ENCODE measurements at places on chromosomes 12 and 14.

DNA sequence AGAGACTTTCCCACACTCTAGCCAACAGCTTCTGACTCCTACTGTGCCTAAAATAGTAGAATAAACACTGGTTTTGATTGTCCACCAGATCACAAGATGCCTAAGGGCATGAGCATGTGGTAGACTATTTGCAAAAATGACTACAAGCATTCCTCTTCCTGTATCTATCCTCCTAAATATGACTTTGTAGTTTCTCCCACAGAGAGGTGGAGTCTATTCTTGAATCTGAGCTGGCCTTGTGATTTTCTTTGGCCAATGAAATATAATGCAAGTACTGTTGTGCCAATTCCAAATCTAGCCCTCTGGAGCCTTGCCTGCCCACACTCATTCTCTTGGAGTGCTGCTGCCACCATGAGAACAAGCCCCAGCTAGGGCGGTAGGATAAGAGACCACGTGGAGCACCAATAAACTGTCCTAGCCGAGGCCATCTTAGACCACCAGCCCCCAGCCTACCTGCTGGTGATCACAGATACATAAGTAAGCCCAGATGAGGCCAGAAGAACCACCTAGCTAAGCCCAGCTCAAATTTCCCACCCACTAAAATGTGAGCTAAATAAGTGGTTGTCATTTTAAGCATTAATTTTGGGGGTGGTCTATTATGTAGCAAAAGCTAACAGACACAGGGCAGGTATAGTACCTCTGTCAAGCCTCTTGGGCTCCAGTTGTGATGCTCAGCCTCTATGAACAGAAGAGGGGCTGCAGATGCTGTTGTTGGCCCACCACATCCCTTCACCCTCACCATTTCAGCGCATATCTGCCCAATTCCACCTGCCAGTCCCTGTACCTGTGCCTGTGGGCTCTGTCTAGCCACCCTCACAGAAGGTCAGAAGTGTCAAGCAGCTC lies 17.9 kb downstream of the ZFP36L1 start:
- DNase-seq, result peak; percentile 86

- no peak for DNase-seq
Measured at GRCh38 chr12:30952015-30952414, 25.5 kb downstream of the TSPAN11 start.

GRCh38 chr14:100282083-100282350 lies 24.2 kb downstream of the SLC25A29 start:
- no peak for DNase-seq

DNA sequence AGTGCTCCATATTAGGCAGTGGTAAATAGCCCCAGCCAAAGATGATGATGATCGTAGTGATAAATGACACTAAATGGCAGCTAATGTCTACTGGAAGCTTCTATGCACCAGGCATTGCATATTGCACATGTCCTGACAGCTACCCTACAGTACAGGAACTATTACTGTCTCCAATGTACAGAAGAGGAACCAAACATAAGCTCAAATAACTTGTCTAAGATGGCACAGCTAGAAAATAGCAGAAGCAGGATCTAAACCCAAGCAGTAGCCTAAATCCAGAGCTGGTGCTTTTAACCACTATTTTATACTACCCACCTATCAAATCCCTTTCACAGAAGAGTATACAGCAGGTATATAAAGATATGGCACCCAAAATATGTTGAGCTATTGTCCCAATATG lies 28.9 kb downstream of the ESR2 start:
- DNase-seq, result no peak

GRCh38 chr14:31320216-31320615 lies 100.1 kb downstream of the HEATR5A start:
- no peak for DNase-seq

- peak; percentile 27 for DNase-seq
Measured at GRCh38 chr12:41663598-41664265, 475.6 kb downstream of the PDZRN4 start.

DNA sequence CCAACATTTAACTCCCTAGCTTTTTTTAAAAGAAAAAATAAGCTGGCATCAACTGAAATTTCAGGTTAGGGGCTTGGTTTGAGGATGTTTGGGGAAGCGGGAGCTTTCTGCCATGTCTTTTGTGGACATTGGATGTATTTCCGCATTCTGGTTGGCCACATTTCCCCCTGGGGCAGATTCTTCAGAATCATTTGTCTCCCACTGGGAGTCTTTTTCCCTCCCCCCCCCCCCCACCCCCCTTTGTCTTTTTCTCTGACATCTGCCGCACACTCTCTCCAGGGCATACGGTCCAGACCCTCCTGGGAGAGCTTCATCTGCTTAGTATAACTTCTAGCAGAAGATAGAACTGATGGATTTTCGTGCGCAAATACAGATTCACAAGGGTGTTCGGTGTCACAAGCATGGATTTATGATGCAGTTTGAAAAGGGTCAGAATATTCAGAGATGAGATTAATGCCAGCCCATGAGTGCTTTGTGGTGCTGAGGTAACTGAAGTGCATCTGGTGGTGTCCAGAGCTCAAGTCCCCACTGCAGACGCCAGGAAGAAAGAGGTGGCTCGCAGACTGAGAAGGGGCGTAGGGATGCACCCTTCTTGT lies 40.2 kb downstream of the ETV6 start:
- DNase-seq, result no peak

GRCh38 chr12:65968359-65968758 lies 144.1 kb downstream of the HMGA2 start:
- no peak for DNase-seq

DNA sequence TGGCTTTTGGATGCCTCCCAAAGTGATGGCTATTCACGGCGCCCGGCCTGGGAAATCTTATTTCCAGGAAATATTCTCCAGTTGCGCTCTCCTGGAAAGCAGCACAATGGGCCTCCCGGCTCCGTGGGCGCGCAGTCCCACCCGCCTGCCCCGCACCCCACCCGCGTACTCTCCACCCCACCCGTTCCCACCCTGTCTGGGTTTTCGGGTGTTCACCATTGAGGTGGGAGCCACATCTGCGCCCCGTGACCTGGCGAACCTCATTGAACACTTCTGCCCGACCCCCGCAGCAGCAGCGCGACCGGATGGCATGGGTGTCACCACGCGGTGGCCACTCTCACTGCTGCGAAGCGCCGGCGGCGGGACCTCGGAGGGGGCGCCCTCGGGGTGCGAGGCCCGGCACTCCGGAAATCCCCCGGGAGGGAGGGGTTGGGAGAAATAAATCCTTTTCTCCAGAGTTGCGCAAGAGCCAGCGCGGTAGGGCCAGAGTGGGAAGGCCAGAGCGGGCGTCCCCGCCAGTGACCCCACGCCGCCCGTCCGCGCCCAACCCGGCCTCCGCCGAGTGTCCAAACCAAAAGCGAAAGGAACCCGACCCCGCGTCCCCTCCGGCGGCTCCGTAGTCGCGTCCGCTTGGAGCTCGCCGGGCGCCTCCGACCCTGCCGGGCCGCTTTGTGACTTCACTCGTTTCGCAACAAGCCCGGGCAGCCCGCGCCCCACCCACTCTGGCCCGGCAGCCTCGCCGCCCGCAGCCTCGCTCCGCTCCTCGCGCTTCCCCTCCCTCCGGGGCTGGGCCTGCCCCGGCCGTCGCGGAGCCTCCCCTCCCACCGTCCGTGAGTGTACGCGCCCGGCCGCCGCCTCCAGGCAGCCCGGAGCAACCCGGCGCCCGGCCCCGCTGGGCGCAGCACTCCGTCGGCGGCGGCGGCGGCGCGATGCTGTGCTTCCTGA lies at the start of gene DRAM1:
Gene DRAM1, plus strand, starts transcription at position 720 of the 945 bp plus-strand sequence. Its CDS starts 210 bp downstream, at position 930.
- peak; percentile 93 for DNase-seq

DNA sequence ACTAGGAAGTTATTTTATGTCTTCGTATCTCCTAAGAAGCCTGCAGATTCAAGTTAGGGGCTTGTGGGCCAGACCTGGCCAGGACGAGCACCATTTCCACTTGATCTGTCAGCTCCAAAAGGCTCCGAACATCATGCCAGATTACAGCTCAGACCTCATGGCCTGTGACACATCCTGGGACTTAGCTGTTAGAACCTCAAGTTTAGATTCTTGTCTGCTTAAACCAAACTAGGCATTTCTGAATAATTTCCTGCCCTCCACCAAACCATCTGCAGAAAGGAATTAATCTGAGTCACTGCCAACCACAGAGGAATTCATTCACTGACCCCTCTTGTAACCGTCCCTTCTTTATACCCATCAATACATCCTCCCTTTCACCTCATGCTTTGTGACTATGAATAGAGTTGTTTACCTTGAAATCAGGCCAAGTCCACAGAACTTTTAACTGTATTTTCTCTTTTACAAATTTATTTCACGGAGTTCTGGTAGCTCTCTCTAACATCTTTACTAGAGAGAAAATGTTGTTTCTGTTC lies 120.3 kb downstream of the FBXL14 start:
- peak; percentile 100 for DNase-seq

DNA sequence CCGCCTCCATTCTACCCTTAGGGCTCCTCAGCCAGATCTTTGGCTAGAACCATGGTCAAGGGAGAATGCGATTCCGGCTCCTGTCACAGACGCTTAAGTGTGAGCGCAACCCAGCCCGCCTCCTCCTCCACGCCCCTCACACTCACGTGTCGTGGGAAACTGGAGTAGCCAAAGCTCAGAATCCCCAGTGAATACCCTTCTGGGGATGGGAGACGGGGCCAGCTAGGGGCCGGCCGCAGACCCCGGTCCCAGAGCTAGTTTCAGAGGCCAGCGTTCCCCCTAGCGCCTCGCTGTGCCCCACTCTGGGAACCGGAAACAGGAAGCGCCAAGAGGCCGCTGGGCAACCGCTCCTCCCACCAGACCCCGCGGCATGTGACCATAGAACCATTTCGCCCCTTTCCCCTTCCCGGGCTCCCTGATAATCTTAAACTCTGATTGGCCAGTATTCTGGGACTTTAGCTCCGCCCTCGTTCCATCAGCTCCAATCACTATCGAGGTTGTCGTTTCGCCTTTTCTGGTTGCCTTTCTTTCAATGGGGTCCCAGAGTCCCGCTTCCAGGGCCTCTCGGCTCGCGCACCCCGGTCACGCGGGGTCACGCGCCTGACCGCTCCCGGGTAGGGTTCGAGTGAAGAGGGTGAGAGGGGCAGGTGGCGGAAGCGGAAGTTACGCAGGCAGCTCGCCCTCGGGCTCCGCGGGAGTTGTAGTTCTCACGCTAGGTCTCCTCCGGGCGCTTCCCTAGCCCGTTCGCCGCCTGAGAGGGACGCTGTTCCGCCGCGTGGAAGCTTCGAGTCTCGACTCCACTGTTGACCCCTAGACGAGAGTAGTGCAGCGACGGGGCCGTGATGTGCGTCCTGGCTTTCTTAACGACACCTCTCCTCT lies at the start of gene M6PR:
Gene M6PR, minus strand, starts transcription at position 304 of the 879 bp plus-strand sequence. CDS start 3,241 bp downstream, outside the sequence.
- peak; percentile 98 for DNase-seq

GRCh38 chr14:95679148-95679815 lies 6.9 kb upstream of the TCL1B start:
- peak; percentile 5 for DNase-seq

DNA sequence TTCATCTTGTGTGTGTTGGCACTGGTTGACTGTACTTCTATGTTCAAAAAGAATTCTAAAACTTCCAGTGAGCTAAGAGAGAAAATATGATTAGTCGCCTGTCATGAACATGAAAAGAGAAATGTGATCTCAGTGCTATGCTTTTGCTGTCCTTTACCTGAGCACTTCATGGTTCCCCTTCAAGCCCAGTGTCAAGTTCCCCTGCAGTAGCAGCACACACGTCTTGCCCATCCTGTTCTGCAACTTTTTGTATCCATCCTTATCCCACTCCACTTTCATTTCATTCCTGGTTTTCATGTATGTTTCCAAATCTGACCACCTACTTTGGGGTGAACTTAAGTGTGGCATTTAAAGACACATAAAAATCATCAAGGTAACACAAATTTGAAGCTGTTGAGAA lies 848.0 kb upstream of the USP15 start:
- DNase-seq, result no peak

DNA sequence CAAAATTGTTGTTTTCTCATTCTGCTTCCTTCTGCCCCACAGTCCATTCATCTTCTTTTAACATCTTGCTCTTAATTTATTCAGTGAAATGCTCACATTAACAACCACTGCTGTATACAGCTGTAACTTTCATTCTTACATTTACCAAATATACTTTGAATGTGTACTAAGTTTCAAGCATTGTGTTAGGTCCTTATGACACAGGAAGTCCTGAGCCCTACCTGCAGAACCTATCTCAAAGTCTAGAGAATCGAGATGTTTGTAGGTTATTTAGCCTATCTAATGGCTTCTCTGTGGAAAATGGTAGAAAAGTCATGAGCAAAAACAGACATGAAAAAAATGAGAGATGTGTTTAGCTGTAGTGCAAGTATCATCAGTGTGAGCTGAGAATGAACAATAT lies 117.6 kb upstream of the MGAT4C start:
- DNase-seq, result no peak

GRCh38 chr12:57011438-57012424 lies 4.6 kb downstream of the TAC3 start:
- peak; percentile 21 for DNase-seq

DNA sequence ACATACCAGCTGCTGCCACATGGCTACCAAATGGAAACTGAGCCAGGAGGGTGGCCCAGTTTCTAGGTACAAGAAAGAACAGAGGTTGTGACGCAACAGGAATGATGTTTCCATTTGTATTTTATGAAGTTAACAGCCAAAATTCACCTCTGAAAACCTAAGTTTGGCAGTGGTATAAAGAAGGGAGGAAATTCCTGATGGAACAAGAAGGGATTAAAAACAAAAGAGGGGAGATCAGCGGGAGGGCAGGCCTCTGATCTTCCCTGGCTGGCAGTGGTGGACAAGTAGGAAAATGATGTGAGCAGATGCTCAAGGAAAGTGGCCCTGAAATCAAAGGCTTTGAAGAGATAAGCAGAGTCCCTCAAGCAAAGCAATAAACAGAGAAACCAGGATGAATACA lies 47.3 kb upstream of the BCL2L14 start:
- DNase-seq, result no peak

DNA sequence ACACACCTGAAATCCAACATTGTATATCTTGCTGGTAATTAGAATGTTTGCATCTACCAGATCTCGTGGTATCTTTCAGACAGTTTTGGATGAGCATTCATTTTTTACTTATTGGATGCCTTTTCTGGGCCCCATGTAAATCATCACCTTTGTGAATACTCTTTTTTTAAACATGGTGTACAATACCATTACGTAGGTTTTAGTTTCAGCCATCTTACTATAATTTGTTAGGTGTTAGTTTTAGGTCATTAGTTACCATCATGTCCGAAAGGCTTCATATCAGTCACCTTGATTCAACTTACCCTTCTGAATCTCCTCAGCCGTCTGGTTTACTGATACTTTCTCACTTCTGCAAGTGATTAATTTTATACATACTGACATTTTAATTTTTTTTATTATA lies 5.3 kb downstream of the EIF2S1 start:
- DNase-seq, result no peak

- DNase-seq, result no peak
Measured at GRCh38 chr14:102782974-102783373, 5.7 kb downstream of the TRAF3 start.

Measured in ELR (cell line).